Sigmoid colon (tissue), 7 donors: ENCODE measurements at places on chromosomes 3 and 15. TPM values are rescaled to one million over a fixed set of nuclear protein-coding genes. Genes with fewer than 3 reads are reported as not detected.

Gene SPTSSB
- not detected for total RNA-seq

Gene SLC24A1
- total RNA-seq, result 4.2 TPM

Gene RLBP1
- total RNA-seq, result not detected

DNA sequence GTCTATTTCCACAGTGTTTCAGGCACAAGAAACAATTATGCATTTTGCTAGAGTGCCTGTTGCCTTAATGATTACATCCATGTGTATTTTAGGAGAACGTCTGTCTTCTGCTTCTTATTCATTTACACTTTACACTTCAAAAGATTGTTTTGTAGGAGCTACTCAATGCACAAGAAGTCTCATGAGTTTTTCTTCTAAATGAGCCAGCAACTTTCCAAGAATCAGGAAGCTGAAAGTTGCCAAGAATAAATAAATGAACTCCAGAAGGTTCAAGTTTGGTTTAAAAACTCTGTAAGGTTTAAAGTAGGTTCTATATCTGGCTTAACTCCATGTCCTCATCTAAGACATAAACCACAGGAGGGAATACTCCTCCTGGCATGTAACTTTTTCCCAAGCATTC, 103.8 kb upstream of the ADPGK start:
- no peak for DNase-seq

GRCh38 chr15:79381593-79381992, 50.5 kb upstream of the MINAR1 start:
- DNase-seq, result no peak

DNA sequence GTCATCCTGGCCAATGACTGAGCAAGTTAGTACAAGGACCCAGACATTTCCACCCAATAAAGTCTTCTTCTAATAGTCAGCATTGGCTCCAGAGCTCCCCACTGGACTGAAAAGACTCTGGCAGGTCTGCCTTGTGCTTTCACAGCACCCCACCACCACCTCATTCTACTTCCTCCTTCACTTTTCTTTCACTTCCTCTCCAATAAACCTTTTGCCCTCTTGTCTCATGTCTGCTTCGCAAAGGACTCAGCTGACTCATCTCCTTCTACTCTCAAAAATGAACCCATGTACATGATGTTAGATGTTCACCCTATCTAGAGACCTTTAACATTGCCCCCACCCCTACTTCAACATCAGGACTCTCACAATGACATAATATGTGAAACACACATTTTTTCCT, 181.0 kb upstream of the PPP2R3A start:
- DNase-seq, result no peak

- DNase-seq, result no peak
These were observed 397.4 kb upstream of the AZI2 start for GRCh38 chr3:28745916-28746617.

DNA sequence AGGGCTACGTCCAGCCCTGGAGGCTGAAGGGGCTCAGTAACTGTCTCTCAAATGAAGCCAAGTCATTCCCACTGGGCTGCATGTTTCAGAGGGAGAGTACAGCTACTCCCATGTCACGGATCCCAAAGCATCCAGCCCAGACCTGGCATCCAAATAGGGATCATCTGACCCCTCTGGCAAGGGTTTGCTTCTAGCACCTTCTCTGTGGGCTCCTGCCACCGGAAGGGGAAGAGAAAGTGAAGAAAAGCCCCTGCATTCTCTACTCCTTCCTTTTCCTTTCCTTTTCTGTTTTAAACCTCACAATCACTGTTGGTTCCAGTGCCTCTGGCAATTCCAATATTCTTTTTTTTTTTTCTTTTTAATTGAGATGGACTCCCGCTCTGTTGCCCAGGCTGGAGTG, 64.5 kb upstream of the CTSH start:
- no peak for DNase-seq
